ENCODE measurements at places on chromosomes 11 and 22. TPM values are rescaled to one million over a fixed set of nuclear protein-coding genes. Genes with fewer than 3 reads are reported as not detected.

DNA sequence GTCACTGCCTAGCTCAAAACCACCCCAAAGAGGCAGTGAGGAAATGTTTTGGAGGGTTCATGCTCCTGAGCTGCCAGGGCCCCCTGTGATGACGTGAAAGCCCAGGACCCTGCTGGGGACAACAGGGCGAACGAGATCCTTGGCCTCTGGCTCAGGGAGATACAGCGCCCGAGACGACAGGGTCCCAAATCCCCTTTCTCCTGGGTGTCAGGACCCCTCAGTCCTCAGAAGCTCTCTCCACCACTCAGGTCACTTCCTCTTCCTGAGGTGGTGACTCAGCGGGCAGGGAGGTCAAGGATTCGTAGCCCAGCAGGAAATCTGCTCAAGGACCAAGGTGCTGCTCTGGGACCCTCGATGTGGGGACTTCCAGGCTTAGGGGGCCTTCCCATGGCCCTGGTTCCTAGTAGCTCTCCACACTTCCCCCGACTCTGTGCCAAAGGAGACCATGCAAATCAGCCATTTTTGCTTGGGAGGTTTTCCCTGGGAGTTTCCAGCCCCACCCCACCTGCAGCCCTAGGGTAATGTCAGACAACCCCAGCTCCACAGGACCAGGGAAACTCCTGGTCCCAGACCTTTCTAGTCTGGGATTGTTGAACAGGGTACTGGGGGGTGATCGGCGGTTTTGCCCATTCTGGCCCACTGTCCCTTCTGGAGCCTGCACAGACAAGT lies 12.8 kb downstream of the BCL9L start:
- no peak for DNase-seq

DNA sequence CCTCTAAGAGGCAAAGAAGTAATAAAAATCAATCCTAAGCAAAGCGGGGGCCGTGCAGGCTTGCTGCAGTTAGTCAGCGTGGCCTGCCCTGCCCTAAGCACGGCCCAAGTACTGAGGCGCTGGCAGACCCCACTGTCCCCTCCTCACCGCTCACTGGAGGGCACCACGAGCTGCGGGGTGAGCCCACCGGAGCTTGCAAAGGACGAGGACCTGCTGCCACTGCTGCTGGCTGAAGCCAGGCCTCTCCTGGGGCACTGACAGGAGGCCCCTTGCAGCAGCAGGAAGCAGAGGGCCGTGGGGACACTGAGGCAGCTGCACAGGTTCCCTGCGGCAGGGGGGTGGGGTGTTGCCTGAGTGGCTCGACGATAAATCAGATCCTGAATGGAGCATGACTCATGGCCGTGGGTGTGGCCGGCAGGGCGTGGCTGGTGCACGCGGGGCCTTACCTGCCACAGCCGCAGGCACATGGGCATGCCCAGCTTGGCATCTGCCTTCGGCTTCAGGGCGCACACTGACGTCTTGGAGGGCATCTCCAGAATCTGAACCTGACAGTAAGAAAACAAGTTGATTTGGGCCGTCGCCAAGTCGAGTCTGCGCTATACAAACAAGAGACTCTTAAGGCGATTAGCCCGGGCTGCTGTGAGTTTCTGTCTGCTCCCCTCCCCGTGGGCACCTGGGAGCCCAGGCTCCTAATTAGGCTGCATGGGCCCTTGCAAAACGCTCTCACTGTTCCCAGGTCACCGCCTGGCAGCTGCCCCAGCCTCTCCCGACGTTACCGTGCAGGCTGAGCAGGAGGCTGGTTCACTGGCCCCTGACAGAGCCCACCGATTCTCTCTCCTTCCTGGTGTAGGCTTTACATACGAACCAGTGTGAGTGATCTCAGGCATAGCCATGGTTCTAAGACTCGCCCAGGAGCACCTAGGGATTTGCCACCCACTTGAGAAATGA lies 45.9 kb downstream of the TBX1 start:
- peak; percentile 38 for DNase-seq

DNA sequence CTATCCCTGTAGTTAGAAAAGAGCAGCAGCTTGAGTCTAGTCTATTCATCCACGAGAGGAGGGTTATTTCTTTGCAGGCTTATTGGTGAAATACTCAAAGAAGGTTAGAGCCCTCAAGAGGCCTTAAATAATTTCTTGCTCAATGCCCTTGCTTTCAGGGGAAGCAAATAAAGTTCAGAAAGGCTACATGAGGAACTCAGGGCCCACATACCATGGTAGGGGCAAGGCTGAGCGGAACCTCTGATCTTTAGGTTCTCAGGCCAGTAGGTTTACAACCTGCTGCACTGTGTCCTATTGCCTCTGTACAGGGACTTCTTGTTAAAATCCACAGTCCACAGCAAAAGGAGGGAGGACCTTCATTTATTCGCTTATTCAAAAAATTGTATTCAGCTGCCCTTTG lies 101.7 kb downstream of the ADAMTS15 start:
- no peak for DNase-seq

- no peak for DNase-seq
These were observed 119.5 kb downstream of the APOL5 start for GRCh38 chr22:35837101-35837727.

- no peak for DNase-seq
These were observed 86.0 kb downstream of the CCDC81 start for GRCh38 chr11:86460461-86461385.

DNA sequence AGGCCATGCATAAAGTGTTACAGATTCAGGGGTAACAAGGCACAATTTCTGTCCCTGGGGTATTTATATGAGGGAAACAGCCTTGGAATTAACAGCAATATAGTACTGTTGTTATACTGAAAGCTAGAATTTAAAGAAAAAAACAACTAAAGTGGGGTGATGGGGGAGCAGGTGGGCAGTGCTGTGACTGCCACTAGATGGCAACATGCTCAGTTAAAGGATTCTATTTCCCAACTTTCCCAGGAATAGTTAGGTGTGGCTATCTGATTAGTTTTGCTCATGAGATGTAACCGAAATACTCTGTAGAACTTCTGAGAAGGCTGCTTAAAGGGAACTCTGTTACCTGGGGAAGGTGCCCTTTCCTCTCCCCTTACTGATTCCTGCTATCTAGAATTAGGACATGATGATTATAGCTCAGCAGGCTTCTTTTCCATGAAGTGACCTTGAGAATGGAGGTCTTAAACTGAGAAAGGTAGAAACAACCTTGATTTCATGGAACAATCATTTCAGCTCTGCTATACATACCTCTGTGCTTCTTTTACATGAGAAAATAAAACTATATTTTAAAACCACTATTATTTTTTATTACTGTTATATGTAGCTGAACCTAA lies 102.6 kb downstream of the RELT start:
- peak; percentile 26 for DNase-seq

GRCh38 chr22:23012081-23012622 lies 58.2 kb upstream of the GNAZ start:
- DNase-seq = no peak

GRCh38 chr11:127451861-127452260 lies 451.3 kb upstream of the KIRREL3 start:
- DNase-seq = no peak

- DNase-seq = no peak
These were observed 3.5 kb downstream of the PPP1CA start for GRCh38 chr11:67397986-67398660.

DNA sequence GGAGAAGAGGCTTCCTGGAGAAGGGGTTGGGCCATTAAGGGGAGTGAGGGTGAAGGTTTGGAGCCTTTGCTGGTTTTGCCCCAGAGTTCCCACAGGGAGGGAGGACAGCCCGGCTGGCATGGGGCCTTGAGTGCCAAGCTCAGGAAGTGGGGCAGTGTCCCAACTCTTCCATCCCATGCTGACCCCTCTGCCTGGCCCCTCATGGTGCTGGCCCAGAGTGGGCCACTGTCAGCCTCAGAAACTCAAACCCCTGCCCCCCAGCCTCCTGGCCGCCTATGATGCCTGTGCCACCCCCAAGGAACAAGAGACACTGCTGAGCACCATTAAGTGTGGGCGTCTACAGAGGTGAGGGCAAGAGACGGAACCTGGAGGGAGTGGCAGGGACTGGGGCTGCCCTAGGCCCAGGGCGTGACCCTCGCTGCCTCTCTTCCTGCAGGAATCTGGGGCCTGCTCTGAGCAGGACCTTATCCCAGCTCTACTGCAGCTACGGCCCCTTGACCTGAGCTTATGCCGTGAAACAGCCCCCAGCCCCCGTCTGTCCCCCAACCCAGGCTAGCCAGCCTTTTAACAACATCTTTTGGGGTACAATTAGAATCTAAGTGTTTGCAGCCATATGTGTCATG lies 5.4 kb downstream of the MUS81 start:
- DNase-seq = no peak

DNA sequence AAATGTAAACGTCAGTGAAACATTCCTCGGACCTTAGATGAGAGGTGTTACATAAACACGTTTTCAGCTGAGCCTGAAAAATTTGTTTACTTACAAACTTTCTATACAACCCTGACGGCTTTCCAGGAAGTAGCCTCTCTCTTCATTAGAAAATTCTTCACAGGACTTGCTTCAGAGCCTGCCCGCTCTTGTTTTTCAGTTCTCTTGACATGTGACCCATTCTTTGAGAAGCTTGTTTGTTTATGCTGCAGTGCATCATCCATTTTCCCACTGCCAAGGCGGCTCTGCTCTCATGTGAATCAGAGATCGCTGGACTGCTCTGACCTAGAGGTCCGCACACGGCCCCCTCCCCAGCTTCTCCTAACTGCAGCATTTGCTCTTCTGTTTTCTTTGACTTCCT lies 47.9 kb upstream of the ARHGAP42 start:
- DNase-seq = no peak

- no peak for DNase-seq
These were observed 39.3 kb upstream of the ABTB2 start for GRCh38 chr11:34397120-34397519.

DNA sequence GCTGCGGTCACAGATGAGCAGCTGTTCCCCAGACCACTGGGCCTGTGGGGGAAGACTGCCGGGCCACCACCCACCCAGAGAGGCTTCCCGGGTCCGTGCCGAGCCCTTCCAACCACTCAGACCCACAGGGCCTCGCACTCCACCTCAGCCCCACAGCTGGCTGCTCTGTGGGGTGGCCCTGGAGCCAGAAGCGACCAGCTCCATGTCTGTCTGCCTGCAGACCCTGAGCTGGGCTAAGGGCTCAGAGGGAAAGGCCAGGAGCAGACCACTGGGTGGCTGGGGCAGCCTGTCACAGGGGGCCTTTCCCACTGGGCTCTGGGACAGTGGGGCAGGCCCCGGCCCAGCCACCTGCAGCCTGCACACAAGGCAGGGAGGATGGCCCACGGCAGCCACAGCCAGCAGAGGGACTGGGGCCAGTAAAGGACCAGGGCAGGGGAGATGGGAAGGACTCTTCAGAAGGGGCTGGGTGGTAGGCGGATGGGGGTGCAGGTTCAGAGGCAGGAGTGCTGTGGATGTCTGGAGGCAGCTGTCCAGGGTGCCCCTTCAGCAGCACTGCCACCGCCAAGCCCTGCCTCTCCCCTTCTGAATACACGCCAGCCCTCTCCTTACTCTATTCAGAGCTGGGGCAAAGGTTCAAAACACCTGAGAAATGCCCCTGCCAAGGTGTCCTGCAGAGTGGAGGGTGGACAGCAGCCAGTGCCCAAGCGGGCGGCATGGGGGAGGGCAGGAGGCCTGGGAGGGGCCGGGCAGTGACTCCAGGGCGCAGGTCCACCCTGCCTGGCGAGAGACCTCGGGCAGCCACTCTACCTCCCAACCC lies 32.2 kb downstream of the GNB1L start:
- no peak for DNase-seq

GRCh38 chr22:45208696-45208992 lies 32.0 kb downstream of the KIAA0930 start:
- no peak for DNase-seq

DNA sequence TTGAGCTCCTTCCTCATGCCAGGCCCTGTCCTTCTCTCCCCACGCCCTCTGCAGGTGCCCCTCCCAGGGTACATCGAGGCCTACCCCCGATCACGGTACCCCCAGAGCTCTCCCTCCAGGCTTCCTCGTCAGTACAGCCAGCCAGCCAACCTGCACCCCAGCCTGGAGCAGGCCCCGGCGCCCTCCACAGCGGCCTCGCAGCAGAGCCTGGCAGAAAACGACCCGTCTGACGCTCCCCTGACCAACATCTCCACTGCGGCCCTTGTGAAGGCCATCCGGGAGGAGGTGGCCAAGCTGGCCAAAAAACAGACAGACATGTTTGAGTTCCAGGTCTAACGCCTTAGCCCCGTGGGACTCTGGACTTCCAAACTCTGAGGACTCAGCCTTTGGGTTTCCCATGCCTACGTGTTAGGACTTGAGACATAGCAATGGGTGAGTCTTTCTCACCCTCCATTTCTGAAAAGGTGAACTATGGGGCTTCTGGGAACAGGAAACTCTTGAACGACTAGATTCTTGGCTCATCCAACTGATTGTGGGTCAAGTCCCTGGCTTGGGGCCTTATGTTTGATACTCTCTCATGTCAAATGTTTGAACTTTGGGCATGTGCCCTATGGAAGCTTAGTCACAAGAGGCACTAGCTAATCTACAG lies 32.7 kb downstream of the C11orf91 start:
- DNase-seq = no peak

GRCh38 chr11:92227230-92227814 lies 2.7 kb downstream of the FAT3 start:
- no peak for DNase-seq

DNA sequence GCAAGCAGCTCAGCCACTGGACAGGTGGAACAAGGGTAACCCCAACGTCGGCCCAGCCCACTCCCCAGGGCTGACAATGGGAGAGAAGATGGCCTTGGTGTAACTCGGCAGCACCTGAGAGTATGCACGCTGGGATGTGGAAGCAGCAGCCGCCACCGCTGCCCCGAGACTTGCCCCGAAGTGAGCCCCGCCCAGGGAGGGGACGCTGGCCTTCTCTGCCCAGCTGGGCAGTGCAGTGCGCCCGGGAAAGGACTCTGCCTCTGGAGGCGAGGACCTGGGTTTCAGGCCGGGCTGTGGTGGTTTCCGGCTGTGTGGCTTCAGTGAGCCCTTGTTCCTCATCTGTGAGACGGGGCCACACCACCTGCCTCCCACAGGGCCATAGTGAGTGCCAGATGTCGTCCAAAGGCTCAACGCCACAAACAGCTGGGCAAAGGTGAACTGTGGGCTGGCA lies 8.6 kb upstream of the POLDIP3 start:
- DNase-seq = no peak

GRCh38 chr22:29914165-29914564 lies 31.2 kb downstream of the MTMR3 start:
- DNase-seq = no peak

Gene HEPN1
- total RNA-seq = not detected

Gene OR4A16
- total RNA-seq = not detected

Gene LMNTD2
- 9.5 TPM for total RNA-seq

Gene MIOX
- total RNA-seq = 0.39 TPM

Gene DGCR8
- total RNA-seq = 43.8 TPM

Gene POLR2F
- total RNA-seq = 107 TPM

All from HCT116 (cell line).